ENCODE measurements at places on chromosomes 16 and 17.

DNA sequence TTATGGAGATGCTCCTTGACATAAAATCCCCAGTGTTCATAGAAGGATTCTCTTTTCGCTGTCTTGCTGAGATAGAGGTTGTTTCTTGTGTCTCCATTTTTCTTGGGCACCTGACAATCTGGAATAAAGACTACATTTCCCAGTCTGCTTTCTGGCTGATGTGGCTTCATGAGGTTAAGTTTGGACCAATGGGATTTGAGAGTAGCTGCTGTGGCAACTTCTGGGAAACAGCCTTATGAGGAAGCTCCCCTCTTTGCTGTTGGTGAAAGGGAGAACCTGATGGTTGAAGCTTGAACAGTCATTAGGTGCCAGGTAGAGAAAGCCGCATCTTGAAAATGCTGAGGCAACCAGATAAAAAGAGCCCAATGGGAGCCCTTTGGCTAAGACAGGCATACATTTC is 24.4 kb downstream of the HS3ST4 start:
- DNase-seq = no peak

- no peak for DNase-seq
Measured at GRCh38 chr16:64153718-64154117, 968.1 kb downstream of the CDH11 start.

DNA sequence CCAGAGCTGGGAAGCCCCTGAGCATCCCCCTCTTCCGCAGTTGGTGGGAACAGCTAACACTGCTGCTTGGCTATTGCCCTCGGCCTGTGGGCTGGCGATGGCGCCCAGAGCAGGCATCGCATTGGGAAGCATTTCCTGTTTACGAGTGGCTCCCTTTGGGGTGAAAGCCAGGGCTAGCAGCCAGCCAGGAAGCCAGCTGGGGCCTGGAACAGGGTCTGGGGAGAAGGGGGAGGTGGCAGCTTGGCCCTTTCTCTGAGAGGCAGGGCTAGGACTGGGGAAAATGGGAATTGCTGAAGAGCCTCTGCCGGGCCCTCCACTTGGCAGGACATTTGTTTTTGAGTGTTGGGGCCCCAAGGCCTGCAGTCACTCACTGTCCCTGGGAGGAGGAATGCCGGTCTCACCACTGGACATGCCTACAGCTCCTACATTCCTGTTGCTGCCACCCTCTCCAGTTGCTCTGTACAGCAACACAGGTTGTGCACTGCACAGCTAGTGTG is 2.4 kb upstream of the MTSS2 start:
- DNase-seq = no peak

GRCh38 chr16:53304334-53304733 is 129.9 kb upstream of the RBL2 start:
- no peak for DNase-seq

DNA sequence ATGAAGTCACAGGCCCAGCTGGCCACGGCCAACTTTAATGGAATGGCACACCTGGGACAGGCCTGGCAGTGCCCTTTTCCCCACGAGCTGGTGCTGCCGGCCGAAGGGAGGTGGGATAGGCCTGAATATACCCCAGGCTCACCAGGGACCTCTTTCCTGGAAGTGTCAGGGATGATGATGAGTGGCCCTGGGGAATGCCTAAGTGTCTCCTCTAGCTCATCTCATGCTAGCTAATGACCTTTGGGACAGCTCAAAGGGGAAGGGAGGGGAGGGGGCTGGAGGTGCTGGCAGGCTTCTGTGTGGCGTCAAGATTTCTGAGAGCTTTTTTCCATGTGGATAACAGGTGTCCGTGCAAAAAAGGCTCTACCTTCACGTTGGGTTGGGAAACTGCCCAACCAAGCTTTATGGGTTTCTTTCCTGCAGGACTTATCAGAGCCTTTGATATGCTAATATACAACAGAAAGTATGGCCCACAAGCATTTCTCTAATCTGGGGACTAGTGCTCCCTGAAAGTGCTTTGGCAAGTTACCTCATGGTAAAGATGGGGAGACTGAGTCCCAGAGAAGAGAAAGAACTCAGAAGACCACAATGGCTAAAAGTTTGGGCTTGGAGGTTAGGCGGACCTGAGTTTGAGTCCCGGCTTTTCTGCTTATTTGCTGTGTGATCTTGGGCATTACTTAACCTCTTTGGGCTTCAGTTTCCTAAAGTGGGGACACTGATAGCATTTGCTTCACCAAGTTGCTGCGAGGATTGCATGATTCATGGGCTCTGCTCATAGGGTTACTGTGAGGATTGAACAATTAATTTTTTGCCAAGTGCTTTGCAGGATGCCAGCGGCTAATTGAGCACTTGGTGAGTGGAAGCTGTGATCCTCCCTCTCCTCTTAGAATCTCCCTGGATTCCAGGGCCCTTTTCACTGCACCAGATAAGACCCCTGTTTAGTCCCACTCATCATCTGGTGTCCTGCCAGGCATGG is 14.0 kb downstream of the ADGRG1 start:
- DNase-seq = no peak

DNA sequence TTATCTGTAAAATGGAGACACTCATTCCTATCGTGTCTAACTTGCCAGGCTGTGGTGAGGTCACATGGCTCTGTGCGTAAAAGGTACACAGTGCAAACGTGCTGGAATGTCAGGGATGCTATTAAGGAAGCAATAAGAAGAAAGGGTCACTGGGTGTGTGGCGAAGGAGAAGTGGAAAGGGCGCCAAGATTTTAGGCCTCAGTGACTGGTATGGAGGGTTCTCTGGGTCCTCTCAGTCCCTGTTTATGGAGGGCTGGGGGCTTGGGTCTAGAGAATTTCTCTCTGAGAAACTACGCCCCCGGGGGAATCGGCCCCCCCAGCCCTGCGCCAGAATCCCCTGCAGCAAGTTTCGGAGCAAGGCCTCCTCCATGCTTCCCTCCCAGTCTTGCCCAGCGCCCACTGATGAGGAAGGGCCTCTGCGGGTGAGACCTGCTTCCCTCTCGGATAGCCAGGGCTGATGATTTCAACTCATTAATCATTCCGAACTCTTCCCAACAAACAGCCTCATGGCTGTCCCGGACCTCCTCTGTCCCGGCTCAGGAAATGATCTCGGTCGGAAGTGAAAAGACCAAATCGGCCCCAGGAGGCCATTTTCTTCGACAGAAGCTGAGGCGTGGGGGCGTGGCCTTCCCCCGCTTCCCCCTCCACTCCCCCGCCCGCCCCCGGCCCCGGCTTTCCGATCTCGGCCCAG is 1.2 kb upstream of the HEXIM1 start:
- no peak for DNase-seq

- DNase-seq = no peak
Measured at GRCh38 chr16:75589306-75589705, 23.1 kb downstream of the GABARAPL2 start.

GRCh38 chr16:77467821-77468335 is 33.0 kb upstream of the ADAMTS18 start:
- DNase-seq = no peak

DNA sequence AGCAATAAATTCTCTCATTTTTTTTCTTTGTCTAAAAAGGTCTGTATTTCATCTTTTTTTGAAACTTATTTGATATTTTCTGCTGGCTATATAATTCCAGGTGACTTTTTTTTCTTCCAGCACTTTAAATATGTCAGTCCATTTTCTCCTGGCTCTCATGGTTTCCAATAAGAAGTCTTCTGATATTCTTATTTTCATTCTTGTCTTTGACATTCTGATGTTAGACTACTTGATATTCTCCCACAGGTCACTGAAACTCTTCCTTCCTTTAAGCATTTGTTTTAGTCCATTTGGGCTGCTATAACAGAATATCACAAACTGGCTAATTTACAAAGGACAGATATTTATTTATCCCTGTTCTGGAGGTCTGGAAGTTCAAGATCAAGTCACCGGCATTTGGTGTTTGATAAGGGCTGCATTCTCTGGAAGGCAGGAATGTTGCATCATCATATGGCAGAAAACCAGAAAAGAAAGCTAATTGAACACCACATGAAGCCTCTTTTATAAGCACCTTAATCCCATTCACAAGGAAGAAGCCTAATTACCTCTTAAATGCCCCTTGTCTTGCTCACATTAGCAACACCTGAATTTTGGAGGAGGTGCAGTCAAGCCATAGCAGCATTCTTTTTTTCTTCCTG is 242.1 kb upstream of the TNRC6C start:
- no peak for DNase-seq

DNA sequence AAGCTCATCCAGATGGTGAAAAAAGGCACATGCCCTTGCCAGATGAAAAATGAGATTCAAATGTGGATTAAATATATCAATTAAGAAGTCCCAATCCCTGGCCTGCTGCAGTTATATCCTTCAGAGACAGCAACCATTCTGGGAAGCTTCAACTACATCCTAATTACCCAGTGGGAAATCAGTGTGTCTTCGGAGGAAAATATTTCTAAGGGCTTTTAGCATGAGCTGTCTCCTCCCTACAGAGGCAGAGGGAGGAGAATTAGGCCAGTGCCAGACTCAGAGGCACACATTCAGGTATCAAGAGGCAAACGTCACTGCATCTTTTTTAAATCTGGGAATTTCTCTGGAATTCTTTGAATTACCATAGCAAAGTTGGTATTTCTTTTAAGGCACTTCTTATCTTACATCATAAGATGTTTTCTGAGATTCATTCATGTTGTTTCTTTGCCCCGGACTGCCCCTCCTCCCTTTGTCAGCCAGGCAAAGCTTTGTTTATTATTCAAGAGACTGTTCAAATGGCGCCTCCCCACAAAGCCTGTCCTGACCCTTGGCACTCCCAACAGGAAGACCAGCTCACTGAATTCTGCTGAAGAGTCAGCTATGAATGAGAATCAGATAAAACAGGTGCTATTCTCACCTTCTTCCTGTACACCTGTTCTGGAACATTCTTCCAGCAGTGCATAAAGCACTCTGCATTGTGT is 38.3 kb upstream of the SMPD3 start:
- DNase-seq = no peak

GRCh38 chr17:1313270-1314005 is 34.0 kb downstream of the TRARG1 start:
- no peak for DNase-seq

GRCh38 chr17:76623271-76624146 is 20.0 kb downstream of the ST6GALNAC1 start:
- DNase-seq = peak; percentile 30

DNA sequence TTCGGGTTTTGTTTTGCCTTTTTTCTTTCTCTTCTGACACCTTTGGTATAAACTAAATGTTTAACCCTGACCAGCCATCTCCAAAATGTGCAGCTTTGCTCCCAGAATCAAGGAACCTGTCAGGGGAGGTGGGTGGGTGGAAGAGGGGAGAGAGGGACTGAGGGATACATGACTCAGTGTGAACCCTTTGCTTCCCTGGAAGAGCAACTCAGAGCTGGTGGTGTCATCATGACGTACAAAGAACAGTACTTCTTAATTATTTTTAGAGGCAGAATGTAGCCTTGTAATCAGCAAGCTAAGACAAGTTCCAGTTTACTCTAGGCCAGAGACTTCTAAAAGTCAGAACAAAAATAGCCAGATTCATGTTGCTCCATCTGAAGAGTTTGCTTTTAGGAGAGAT is 119.6 kb upstream of the HAS3 start:
- DNase-seq = no peak

- DNase-seq = no peak
Measured at GRCh38 chr17:82599674-82600661, 48.3 kb downstream of the WDR45B start.

DNA sequence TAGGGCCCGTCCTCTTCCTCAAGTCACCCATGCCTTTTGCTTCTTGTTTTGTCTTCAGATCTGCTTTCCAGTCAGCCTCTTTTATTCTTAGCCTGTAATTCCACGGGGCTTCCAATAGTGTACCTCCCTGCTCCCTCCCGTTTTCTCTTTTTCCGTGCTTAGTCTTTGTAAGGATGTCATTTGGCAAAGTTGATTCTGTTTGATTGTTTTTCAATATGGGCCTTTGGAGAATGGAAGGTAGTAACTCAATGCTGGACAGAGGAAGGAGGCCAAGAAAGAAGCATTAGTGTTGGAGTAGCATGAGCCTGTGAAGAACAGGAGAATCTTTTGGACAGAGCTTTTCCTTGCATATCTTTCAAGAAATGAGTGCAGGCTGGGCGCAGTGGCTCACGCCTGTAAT is 6.5 kb downstream of the WWP2 start:
- no peak for DNase-seq

- DNase-seq = no peak
Measured at GRCh38 chr16:71537643-71538042, 11.4 kb downstream of the CHST4 start.

DNA sequence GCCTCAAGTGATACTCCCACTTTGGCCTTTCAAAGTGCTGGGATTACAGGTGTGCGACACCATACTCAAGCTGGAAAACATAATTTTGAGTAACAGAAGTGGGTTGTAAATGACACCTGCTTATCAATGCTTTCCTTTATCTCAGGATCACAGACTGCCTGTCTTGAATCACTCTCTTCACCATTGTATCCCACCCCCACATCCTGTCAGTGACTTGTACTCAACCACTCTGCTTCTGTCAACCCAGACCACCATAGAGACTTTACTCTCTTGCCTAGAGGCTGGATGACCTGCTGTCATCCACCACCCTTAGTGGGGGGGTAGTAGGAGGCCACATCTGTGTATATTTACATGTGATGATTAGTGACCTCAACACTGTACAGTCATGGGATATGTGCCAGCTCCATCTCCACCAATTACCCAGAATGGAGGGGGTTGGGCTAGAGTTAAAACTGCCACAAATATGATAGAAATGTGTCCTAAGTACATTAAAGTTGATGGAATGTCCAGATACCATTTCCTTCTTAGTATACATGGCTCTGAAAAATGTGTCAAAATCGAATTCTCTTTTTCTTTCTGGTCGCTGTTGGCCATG is 338.7 kb downstream of the GRIN2A start:
- DNase-seq = no peak

DNA sequence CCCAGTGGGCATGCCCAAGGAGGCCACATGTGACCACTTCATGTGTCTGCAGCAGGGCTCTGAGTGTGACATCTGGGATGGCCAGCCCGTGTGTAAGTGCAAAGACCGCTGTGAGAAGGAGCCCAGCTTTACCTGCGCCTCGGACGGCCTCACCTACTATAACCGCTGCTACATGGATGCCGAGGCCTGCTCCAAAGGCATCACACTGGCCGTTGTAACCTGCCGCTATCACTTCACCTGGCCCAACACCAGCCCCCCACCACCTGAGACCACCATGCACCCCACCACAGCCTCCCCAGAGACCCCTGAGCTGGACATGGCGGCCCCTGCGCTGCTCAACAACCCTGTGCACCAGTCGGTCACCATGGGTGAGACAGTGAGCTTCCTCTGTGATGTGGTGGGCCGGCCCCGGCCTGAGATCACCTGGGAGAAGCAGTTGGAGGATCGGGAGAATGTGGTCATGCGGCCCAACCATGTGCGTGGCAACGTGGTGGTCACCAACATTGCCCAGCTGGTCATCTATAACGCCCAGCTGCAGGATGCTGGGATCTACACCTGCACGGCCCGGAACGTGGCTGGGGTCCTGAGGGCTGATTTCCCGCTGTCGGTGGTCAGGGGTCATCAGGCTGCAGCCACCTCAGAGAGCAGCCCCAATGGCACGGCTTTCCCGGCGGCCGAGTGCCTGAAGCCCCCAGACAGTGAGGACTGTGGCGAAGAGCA is 4.4 kb downstream of the WFIKKN2 start:
- no peak for DNase-seq

GRCh38 chr17:65220732-65221131 is 83.6 kb downstream of the RGS9 start:
- no peak for DNase-seq

GRCh38 chr16:51761001-51761400 is 609.9 kb upstream of the SALL1 start:
- no peak for DNase-seq
